ENCODE measurements at places on chromosomes 11 and 22.
A peak's percentile ranks its signal among the peaks of the same experiment; 100 is the strongest.

- DNase-seq, result no peak
Measured at GRCh38 chr11:37406651-37407050, 808.6 kb upstream of the RAG2 start.

DNA sequence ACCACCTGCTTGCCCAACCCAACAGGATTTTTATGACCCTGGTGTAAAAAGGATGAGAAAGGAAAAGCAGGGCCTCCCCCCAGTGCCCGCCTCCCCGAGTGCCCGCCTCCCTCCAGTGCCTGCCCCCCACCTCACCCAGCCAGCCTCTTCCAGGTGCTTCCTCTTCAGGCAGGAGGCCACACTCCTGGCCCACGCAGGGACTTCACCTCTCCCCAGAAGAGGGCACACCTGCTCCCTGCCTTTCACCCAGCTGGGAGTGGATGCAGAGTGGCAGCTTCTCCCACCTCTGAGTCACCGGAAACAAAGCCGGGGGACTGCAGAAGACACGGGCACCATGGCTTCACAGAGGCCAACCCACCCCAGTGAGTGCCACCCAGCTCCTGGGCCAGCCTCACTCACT lies 16.1 kb downstream of the CPT1A start:
- no peak for DNase-seq

GRCh38 chr11:86795511-86795910 lies 4.8 kb upstream of the PRSS23 start:
- DNase-seq, result no peak

DNA sequence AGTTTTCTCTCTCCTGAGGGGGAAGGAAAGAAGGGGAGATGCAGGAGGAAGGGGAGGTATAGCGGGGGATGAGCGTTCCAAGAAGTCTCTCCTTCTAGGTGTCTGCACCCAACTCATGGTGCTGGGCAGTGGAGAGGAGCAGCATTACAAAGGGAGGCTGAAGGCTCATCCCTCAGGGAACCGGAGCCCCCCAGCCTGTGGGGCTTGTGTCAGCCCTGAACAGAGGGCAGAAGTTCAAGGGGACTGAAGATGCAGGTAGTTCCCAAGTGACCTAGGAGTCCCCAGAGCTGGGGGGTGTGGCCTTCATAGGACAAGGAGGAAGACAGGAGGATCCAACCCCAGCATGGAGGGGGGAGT lies 1.8 kb downstream of the C11orf68 start:
- no peak for DNase-seq

DNA sequence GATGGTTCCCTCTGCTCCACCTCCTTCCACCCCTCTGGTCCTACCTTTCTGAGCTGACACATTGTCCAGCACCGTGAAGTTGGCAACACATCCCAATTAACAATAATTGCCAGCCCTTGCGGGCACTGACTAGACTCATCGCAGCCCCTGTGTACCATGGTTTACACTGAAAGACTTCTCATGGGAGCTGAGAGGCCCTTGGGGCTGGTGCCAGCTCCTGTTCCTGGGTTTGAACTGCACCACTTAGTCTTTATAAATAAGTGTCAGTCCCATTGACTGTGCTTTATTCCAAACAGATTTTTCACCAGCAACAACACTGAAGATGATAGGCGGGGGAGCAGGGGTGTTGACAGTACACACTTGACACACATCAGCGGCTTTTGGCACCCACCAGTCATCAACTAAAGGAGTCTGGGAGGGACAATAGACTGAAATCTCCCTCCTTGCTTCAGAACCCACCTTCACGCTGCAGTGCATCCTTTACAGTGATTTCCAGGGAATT lies 447.3 kb downstream of the NTM start:
- DNase-seq, result no peak

- DNase-seq, result no peak
Measured at GRCh38 chr11:13620063-13620462, 48.4 kb upstream of the FAR1 start.

GRCh38 chr11:83471831-83472727 lies 185.9 kb upstream of the CCDC90B start:
- DNase-seq, result no peak

- DNase-seq, result no peak
Measured at GRCh38 chr11:84313830-84314359, 1027.7 kb upstream of the CCDC90B start.

- DNase-seq, result no peak
Measured at GRCh38 chr22:42695294-42695693, 25.4 kb downstream of the A4GALT start.

GRCh38 chr11:831118-831864 lies 1.5 kb upstream of the CD151 start:
- no peak for DNase-seq

- DNase-seq, result no peak
Measured at GRCh38 chr11:96472085-96472484, 82.3 kb downstream of the JRKL start.

- no peak for DNase-seq
Measured at GRCh38 chr11:2563213-2564007, 118.6 kb downstream of the KCNQ1 start.

- DNase-seq, result no peak
Measured at GRCh38 chr22:17914474-17914873, 109.9 kb downstream of the MICAL3 start.

DNA sequence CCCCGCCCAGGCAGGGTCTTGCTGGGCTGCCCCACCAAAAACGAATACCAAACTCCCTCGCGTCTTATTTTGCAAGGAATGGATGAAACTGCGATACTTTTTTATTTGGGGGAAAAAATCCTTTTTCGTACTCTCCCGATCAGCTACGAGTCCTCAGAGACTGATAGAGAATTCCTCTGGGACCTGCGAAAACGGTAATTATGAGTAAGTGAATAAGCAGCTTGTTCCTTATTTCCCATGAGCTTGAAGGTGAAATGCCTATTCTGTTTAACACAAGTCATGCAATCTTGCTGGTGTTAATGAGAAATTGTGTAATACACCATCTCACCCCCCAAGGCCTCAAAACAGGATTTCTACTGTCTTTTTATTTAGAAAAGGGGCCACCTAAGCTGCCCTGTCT lies 5.5 kb downstream of the GRK3 start:
- no peak for DNase-seq

- DNase-seq, result no peak
Measured at GRCh38 chr11:65243797-65244196, 18.0 kb upstream of the POLA2 start.

DNA sequence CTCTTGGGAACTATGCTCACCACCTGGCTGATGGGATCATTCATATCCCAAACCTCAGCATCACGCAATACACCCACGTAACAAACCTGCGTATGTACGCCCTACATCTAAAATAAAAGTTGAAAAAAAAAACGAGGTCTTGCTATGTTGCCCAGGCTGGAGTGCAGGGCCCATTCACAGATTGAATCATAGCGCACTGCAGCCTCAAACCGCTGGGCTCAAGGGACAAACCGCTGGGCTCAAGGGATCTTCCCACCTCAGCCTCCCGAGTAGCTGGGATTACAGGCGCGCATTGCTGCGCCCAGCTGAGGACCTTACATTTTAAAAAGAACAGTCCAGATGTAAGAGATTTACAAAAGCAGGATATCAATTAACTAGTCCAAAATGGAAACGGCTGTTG lies 41.9 kb upstream of the EMID1 start:
- DNase-seq, result no peak

DNA sequence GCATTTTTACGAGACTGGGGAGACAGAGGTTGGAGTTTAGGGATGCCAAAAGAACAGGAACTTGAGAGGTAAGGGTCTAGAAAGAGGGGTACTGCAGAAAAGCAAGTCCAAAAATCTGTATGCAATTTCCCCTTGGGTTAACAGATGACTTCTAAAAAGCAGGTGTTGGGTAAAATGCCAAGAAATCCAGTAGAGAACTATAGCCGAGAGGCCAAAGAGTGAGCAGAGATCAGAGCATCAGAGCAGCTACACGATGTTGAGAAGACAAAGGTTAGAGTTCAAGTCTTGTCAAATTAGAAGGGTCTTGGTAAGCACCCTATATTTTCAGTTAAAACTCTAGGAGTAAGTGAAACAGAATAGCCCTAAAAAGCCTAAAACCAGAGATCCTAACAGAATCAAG lies 145.2 kb downstream of the FCHSD2 start:
- DNase-seq, result no peak

GRCh38 chr22:30602049-30602448 lies 4.9 kb upstream of the TCN2 start:
- DNase-seq, result no peak

GRCh38 chr11:12930850-12931249 lies 78.3 kb upstream of the RASSF10 start:
- DNase-seq, result no peak

GRCh38 chr22:42365111-42365865 lies 66.9 kb downstream of the NFAM1 start:
- peak; percentile 75 for DNase-seq

DNA sequence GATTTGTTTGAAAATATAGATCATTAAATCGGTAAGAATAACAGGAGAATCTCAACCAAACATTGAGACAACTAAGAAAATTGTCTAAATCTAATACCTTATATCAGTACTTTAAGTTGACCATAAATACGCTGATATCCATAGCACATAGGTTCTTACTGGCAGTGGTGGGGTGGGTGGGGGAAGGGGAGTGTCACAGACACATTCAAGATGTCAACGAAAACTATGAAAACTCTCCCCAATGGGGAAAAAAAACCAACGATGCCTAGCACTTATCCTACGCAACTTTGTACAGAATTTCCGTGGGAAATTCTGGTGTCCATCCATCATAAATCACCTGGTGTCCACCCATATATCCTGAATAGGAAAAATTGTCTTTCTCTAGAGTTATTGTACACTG lies 6.2 kb downstream of the GRAP2 start:
- no peak for DNase-seq

GRCh38 chr22:24391836-24392217 lies 35.6 kb upstream of the ADORA2A start:
- DNase-seq, result no peak

GRCh38 chr11:47337229-47337924 lies 15.1 kb downstream of the MYBPC3 start:
- DNase-seq, result no peak

- peak; percentile 52 for DNase-seq
Measured at GRCh38 chr11:61707574-61707973, 27.4 kb downstream of the DAGLA start.

DNA sequence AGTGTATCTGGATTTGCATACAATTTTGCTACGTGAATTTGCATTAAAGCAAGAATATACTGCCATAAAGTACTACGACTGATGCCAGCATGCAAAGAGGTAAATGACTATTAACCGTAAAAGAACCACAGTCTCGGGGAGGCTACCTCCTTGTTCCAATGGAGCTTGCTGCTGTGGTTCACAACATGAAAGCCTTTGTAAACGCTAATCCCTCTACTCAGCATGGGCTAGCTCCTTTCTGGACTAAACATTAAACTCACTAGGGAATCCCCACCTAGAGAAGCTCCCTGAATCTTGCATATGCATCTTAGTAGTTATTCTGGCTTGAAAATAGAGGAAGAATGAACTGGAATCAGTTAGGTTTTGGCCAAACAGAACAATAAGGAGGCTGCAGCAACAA lies 60.5 kb upstream of the ARHGAP32 start:
- no peak for DNase-seq

DNA sequence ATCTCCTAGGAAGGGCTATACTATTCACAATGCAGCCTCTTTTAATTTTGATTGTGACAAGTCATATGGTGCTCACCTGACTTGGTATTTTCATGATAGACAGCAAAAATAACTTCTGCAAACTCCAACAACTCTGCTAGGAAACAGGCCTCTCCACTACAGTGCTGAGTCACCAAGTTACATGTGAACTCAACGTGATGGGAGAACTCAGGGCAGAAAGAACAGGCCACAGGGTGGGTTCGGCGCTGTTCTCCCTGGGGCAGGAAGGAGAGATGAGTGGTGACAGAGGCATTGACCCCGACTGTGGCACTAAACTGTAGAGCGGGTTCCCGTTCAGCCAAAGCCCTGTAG lies 76.6 kb upstream of the UCP3 start:
- no peak for DNase-seq

DNA sequence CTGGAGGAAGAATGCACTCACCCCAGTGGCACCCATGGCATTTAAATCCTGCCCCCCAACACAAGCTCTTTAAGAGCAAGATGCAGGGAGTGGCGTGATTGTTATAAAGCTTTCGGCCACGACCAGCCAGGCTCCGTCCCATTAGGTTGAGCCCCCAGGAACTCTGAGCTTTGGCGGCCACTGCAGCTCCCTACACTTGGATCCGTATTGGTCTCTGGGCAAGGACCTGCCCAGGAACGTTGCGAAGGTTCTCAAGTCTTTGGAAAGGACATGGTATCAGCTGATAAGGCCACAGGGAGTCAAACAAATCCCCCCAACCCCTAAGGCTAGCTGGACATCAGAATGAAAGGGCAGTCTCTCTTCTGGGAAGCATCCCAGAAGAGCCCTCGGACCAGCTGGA lies 9.3 kb upstream of the VPS37C start:
- no peak for DNase-seq

- DNase-seq, result no peak
Measured at GRCh38 chr22:44352378-44353035, 39.8 kb upstream of the SHISAL1 start.

GRCh38 chr11:123129920-123130319 lies 65.1 kb downstream of the CLMP start:
- DNase-seq, result no peak

DNA sequence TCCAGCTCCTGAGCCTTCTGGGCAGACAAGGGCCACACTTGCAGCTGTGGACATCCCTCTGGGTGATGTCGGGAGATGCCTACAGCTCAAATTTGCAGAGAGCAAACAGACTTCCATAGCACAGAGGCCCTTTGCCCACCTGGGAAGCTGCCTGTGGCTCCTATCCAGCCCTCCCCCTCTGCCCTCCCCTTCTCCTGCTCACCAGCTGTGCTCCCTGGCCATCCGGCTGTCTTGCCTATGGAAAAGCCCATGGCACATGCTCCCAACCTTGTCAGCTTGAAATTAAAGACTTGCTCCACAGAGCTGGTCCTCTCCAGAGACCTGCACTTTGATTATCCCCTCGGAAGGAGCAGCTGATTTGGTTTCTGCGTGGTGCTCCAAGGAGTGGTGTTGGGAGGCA lies 118.9 kb upstream of the NECTIN1 start:
- peak; percentile 45 for DNase-seq

DNA sequence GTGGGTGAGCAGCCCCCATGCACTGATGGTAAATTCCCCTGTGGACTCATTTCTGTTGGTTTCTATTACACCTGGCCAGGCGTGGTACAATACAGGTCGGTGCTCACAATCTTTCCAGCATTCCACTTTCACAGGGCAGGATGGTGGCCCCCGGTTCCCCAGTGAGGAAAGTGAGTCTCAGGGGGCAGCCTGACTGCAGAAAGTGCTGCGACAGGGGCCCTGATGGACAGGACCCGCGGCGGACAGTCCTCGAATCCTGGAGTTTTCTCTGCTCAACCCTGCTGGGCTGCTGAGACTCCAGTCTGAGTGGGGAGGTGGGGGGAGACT lies 3.1 kb upstream of the PGGHG start:
- no peak for DNase-seq

- DNase-seq, result no peak
Measured at GRCh38 chr11:10118865-10119264, 175.2 kb downstream of the SBF2 start.

- DNase-seq, result no peak
Measured at GRCh38 chr11:45577752-45578151, 87.7 kb downstream of the CHST1 start.
